CD4-positive, alpha-beta T cell treated with Interleukin-17A for 1 hour (primary cell): ENCODE measurements at places on chromosomes 1 and 21.

DNA sequence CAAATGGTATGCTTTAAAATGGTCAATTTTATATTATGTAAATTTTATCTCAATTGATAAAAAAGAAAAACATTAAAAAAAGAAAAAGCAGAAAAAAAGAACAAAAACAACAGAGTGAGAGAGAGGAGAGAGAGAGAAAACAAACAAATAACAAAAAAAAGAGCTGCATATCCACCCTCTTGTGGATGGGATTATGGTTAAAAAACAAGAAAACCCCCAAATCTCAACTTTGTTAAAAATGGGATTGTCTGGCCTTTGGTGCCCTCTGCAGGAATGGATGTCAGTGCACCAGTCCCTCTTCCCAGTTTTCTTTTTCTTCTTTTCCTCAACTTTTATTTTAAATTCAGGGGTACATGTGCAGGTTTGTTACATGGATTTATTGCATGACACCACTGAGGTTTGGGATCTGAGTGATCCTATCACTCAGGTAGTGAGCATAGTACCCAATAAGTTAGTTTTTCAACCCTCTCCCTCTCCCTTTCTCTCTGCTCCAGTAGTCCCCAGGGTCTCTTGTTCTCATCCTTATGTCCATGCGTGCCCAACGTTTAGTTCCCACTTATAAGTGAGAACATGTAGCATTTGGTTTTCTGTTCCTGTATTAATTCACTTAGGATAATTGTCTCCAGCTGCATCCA lies 28.1 kb downstream of the RNF187 start:
- DNase-seq = peak; percentile 61

DNA sequence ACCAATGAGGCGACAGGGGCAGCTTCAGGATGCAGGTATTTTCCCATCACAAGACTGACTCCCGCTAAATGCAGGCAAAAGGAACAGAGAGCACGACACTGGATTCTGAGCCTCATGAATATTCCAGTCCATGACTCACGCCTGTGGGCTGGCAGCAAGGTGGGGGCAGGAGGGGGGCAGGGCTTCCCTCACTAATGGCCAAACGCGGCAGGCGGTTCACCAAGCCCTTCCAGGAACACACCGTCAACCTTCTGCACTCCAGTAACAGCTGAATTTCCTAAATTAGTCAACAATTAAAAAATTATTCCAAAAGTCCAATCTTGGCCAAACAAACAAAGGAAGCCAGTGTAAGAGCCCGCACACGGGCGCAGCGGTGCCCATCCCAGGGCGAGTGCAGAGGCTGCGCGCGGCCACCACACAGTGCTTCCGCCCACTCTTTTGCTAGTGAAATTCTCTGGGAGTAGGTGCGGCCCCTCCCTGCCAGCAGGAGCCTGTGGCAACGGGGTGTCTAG lies 12.5 kb upstream of the GPR153 start:
- no peak for DNase-seq

DNA sequence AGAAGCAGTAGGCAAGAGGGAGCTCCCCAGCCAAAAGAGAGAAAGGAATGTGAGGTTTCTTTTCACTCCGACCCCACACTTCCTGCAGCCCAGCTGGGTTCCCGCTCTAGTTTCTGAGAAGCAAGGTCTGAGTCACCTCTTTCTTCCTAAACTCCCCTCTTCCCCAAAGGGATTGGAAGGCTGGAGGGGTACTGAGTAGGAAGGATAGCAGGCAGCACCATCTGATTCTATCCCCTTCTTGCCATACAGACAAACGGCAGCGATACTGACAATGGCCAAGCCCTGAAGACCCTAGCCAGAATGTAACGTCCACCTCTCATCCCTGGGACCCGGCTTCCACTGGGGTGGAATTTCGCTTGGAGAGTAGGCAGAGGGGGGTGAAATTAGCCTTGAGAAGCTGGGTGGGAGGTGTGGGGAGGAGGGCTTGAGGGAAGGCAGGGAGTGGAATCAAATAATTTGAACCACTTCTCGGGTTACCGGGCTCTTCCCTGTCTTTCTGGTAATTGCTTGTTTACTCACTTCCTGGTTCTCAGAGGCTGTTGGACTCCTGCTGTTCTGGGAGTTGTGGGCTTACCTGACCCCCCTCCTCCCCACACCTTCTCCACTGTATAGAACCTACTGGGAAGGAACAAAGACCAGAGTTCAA lies 13.2 kb downstream of the IER5 start:
- no peak for DNase-seq

- peak; percentile 29 for DNase-seq
Observed at GRCh38 chr21:42850866-42851391, 28.4 kb downstream of the WDR4 start.

GRCh38 chr1:8815582-8816151 lies 1.8 kb downstream of the RERE start:
- peak; percentile 8 for DNase-seq

- no peak for DNase-seq
Observed at GRCh38 chr1:97365026-97365425, 555.8 kb downstream of the DPYD start.

- DNase-seq = no peak
Observed at GRCh38 chr1:47685763-47686066, 247.9 kb downstream of the FOXD2 start.

- no peak for DNase-seq
Observed at GRCh38 chr1:92853299-92853698, 21.5 kb downstream of the RPL5 start.

DNA sequence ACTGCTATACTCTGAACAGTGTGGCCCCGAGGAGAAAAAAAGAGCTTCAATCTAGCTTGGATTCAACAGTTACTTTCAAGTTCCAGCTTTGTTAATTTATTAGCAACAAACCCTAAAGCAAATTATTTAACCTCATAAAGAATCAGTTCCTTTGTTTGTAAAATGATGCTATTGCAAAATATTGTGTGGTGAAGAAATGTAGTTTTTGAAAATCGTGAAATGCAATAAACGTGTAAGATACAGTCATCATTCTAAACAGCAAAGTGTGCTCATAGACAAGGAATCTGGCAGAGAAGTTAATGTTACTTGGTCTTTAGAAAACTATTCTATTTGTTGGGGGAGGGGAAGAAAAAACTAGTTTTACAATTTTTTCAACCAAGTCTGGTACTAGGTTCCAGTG lies 297.6 kb upstream of the ADGRL4 start:
- DNase-seq = no peak

DNA sequence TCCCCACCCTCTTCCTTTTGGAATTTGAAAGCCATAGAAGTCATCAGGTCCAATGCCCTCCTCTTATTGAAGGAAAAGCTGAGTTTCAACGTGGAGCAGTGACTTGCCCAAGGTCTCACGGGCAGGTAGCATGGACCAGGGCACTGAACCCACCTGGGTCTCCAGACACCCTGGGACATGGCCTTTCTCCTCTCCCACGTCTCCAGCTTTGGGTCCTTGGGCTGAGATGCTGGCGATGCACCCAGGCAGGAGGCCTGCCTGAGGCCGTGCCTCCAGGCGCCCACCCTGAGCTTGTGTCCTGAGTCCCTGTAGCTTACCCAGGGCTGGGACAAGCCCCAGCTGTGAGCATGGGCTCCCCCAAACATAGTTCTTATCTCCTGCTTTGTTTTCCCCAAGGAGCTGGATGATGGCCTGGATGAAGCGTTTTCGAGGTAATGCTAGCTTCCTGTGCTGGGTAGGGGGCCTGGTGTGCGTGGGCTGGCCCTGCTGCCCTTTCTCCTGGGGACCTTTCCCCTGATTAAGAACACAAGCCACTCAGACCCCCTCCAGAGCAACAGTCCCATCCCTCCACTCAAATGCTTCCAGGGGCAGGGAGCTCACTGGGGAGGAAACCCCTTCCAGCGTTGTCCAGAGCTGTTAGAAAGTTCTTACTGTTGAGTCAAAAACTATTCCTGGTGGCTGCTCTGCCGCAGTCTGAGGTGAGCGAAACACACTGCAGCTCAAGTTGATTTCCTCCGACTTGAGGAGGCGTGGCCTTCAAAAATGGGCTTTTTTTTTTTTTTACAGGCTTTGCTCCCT lies 21.6 kb downstream of the LDLRAP1 start:
- peak; percentile 51 for DNase-seq

DNA sequence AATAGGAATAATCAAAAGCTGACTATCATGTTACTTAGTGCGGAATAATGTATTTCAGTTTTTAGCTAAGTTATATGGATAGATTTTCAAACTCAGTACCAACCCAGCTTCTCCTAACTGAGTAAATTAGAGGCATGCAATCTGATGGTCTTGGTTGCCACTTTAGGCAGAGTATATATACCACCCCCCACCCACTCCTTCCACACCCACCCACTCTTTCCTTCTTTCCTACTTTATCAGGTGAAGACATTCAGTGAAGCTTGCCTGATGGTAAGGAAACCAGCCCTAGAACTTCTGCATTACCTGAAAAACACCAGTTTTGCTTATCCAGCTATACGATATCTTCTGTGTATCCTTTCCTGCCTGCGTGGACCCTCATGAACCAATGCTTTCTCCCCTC lies 36.3 kb downstream of the DAP3 start:
- DNase-seq = no peak

DNA sequence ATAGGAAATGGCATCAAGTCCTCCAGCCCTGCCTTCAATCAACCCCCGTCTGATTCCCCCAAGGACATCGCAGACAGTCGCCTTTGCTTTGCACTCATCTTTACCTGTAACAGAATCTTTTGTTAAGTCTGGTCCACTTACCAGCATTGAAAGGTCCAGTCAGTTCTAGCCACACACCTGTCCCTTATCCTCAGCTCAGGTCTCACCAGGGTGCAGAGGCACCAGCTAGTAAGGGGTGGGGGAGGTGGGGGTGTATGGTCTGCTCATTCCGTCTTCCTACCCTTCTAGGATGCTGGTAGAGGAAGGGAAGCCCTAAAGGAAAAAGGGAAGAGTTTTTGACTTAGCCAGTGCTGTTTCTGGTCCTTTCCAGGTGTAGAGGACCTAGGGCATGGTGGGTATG lies 427.7 kb downstream of the MATN1 start:
- DNase-seq = no peak

DNA sequence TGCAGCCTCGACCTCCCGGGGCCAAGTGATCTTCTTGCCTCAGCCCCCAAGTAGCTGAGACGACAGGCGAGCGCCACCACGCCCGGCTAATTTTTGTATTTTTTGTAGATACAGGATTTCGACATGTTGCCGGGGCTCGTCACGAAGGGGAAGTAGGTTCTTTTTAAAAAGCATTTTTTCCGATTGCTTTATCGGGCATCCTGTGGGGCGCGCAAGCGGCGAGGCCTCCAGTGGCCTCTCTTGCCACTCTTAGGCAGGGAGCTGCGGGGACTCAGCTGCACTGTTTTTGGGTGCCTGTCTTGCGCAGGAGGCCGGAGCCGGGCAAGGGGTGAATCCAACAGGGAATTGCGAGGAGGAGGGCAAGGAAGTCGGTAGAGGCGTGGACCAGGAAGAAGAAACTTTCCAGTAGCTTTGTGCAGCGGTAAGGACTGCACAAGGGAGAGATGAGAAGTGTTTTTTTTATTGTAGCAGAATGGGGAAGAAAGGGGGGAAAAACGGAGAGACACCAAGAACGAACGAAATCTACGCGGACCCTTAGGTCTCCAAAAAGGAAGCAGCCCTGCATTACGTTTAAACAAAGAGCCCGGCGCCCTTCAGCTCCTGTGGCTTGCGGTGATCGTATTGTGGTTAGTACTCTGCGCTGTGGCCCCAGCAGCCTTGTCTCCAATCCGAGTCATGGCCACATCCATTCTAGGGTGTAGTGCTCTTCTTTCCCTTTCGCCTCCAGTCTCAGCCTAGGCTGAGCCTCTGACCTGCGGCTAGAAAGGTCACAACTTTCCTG lies 164.8 kb downstream of the PPIAL4G start:
- DNase-seq = peak; percentile 66

DNA sequence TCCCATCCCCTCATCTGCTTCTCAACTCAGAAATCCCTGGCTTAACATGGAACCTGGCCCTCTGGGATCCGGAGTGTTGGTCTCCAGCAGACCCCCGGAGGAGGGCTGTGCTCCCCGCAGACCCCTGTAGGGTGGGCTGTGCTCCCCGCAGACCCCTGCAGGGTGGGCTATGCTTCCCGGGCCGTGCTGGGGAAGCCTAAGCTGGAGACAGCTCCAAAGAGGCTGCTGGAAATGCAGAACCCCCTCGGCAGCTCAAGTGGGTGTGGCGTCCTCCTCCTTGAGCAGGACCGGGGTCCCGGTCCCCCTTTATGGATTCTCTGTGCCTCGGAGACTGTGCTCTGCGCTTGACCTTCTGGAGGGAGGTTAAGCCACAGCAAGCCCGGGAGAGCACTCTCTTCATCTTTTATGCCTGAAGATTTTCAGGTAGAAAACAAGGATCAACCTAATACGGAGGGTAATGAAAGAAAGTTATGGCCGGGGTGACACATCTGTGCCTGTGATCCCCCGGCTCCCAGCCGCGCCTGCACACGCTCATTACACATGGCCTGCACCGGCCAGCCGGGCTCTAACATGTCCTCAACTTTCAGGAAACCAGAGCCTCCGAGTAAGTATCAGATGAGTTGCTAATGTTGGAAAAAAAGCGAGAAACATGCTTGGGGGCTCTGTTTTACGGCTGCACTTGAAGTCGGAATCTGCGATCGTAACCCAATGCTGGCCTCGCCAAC lies 87.7 kb upstream of the ACTRT2 start:
- DNase-seq = no peak

- no peak for DNase-seq
Observed at GRCh38 chr21:42311816-42312625, 3.2 kb downstream of the TFF3 start.

- DNase-seq = no peak
Observed at GRCh38 chr1:160112357-160112756, 3.2 kb upstream of the ATP1A2 start.

DNA sequence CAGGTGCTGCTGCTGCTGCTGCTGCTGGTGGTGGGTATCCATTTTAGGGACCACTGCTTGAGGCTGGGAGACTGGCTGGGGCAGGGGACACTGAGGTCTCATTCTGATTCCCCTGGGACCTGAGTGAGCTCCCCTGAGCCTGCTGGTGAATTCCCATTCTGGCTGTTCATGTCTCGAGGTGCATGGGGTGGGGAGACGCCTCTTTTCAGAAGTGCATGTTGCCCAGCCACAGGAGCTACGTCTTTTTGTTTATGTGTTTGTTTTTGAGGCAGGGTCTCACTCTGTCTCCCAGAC lies 133.4 kb downstream of the RHOU start:
- no peak for DNase-seq

DNA sequence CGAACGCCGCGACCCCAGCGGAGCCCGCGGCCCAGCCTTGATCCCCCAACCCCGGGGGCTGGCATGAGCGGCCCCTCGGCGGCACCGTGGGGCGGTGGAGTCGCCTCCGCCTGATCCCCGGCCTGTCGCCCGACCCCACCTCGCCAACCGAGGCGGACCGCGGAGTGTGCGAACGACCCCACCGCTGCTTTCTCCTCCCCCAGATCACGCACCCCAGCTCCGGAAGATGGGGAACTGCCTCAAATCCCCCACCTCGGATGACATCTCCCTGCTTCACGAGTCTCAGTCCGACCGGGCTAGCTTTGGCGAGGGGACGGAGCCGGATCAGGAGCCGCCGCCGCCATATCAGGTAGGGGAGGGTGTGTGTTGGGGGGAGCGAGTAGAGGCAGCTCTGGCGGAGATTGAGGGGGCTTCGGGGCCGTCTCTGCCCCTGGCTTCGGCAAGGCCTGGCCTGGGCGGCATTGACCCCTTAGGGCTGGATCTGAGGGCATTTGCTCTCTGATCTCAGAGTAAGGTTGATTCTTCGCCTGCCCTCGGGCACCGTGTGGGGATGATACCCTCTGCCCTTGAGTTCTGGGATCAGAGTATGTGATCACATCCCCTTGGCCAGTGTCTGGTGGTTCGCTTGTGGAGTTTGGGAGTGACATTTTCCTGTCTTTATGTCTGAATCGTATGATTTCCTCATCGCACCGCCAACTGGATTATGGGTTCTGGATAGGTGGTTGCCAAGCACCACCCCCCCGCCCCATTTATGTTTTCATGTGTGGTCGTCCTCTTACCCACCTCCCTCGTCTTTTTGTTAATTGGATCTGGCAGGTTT lies 668 bp downstream of the RNF11 start:
- peak; percentile 61 for DNase-seq
